Hematopoietic multipotent progenitor cell (in vitro differentiated cells): ENCODE measurements at places on chromosomes 4 and X. TPM values are rescaled to one million over a fixed set of nuclear protein-coding genes. Genes with fewer than 3 reads are reported as not detected.

The GLRA3 gene
- total RNA-seq: under 0.01 TPM

The MECP2 gene
- 25.3 TPM for total RNA-seq

The HPGDS gene
- total RNA-seq: 7.3 TPM

The MAP3K15 gene
- 0.27 TPM for total RNA-seq

The GRIA3 gene
- not detected for total RNA-seq

The GYPA gene
- under 0.01 TPM for total RNA-seq

The PASD1 gene
- not detected for total RNA-seq

The HTN3 gene
- not detected for total RNA-seq

The NUDT10 gene
- total RNA-seq: 9.4 TPM

The FAM184B gene
- total RNA-seq: not detected

The MAMLD1 gene
- under 0.01 TPM for total RNA-seq

The DTHD1 gene
- not detected for total RNA-seq

The SGMS2 gene
- total RNA-seq: 5.4 TPM

The FAT4 gene
- 3.8 TPM for total RNA-seq

The REPS2 gene
- 5.1 TPM for total RNA-seq

The TMPRSS11A gene
- not detected for total RNA-seq

The MTTP gene
- under 0.01 TPM for total RNA-seq

The ASB11 gene
- total RNA-seq: under 0.01 TPM

The UCP1 gene
- not detected for total RNA-seq

The PPP4R3C gene
- not detected for total RNA-seq

The TNMD gene
- total RNA-seq: not detected

The INTU gene
- 3.0 TPM for total RNA-seq

The UVSSA gene
- total RNA-seq: 11.0 TPM

The NIPAL1 gene
- total RNA-seq: under 0.01 TPM

The CT45A3 gene
- total RNA-seq: not detected

The DUSP9 gene
- not detected for total RNA-seq

The MAGEC2 gene
- total RNA-seq: not detected

The TSPYL2 gene
- total RNA-seq: 26.4 TPM

The CPLX1 gene
- total RNA-seq: not detected

The BEX1 gene
- total RNA-seq: 10.0 TPM

The AKAP14 gene
- not detected for total RNA-seq

The SMR3B gene
- total RNA-seq: not detected
